Astrocyte (in vitro differentiated cells and primary cell): ENCODE measurements at places on chromosomes 12 and 14. TPM values are rescaled to one million over a fixed set of nuclear protein-coding genes. Genes with fewer than 3 reads are reported as not detected.

Gene TBX5
- total RNA-seq, result not detected in 2 replicates

Gene CCDC88C
- 8.9 and 12.4 TPM in 2 replicates for total RNA-seq

Gene M6PR
- 159 and 166 TPM in 2 replicates for total RNA-seq

Gene TTLL5
- total RNA-seq, result 24.0 and 27.9 TPM in 2 replicates

Gene GLT8D2
- 11.1 and 12.2 TPM in 2 replicates for total RNA-seq

Gene P2RX7
- total RNA-seq, result 0.07 TPM in 1 of 2 replicates, not detected in the other

- H3K4me3 ChIP-seq, result no peak overlapping the region
- no peak overlapping the region for H3K27ac ChIP-seq
- H3K4me1 ChIP-seq, result peaks cover 33% of the 10 kb centered on the region
- peak; percentile 3 for DNase-seq
- no peaks in the 10 kb centered on the region for H3K27me3 ChIP-seq
Measured at GRCh38 chr12:24201258-24201970, 251.9 kb upstream of the SOX5 start.

DNA sequence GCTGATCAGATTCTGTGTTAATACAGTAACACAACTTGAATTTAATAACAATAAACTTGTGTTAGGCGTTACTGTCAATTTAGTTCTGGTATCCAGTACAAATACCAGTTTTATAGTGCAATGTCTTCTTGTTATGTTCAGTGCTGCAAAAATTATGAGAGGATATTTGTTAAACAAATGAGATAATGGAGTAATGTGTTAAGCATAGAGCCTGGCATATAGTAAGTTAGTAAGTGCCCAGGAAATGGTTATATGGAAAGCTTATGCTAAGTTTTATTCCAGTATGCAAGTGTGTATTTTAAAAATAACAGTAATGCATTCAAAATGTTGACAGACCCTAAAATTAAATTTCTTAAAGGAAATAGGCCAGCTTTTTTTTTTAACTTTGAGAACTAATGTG, 1.8 kb downstream of the VRK1 start:
- H3K27ac ChIP-seq, result no peak overlapping the region
- H3K4me1 ChIP-seq, result peaks cover 5% of the 10 kb centered on the region
- no peaks in the 10 kb centered on the region for H3K27me3 ChIP-seq
- no peak overlapping the region for H3K4me3 ChIP-seq
- no peak for DNase-seq

DNA sequence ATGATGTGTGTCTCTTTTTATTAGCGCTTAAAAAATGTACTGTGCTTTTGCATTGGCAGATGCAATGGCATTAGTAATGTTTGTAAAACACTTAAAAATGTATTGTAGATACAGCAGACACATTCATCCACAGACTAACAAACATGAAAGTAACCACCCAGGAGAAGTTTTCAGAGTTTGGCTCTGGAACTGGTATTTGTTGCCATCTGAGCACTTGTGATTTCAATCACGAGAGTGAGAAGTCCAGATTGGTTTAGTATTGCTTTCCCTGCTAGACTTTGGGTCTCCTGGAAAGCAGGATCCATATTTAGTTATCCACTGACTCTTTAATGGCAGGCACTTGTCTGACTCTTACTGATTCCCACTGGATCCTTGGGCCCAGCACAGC, 13.2 kb downstream of the RASSF8 start:
- H3K4me1 ChIP-seq, result peaks cover 32% of the 10 kb centered on the region
- H3K27ac ChIP-seq, result no peak overlapping the region
- no peaks in the 10 kb centered on the region for H3K27me3 ChIP-seq
- H3K36me3 ChIP-seq, result no peaks in the 10 kb centered on the region

DNA sequence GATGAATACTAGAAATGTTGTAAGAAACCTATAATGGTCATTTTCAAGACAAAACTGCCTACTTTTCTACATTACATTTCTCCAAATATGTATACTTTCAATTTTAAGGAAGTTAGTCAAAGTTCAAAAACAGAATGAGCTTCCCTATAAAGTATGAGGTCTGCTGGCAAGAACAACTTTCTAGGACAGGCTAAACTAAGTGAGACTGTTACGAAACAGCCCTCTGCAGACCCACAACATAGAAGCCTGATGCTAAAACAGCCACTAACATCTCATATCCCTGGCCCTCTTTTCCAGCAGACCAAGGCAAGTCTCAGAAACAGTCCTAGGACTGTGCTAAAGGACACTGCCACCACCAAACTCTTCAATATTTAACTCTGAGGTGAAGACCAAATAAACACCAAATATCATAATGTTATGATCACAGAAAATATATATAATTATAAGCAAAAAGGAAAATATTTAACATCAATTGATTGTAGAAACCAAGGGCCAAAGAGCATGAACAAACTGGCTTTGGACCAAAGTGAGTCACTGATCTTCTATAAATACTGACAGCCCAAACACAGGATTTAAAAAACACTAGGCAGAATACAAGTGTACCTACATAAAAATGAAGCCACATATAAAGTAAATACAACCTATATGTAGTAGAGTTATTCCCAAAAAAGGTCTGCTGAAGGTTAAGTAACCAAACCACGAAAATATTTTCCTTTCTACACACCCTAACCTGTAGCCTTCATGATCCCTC, 27.7 kb downstream of the PPP4R3A start:
- H3K36me3 ChIP-seq, result peaks cover 50% of the 10 kb centered on the region
- H3K27me3 ChIP-seq, result no peaks in the 10 kb centered on the region
- peak overlapping the region; percentile 20 for H3K27ac ChIP-seq
- peak; percentile 24 for DNase-seq

GRCh38 chr12:57904426-57904825, 36.9 kb upstream of the ATP23 start:
- H3K4me3 ChIP-seq, result no peak overlapping the region
- H3K27me3 ChIP-seq, result peaks cover 8% of the 10 kb centered on the region

DNA sequence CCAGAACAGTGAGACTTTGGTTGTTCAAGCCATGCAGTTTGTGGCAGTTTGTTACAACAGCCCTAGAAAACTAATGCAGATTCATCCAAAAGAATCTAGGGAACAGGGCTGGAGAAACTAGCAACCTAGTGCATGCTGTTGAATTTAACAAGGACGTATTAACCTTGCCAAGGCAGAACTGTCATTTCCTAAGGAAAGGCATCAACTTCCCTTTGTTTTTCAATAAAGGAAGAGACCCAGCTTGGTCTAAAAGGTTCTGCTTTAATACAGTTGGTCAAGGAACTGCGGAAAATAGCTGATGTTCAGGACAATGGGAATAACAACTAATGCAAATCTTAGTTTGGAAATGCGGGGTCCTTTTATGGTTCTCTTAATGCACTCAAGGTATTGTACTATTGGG, 11.5 kb downstream of the AK7 start:
- no peaks in the 10 kb centered on the region for H3K27me3 ChIP-seq
- H3K36me3 ChIP-seq, result no peaks in the 10 kb centered on the region
- H3K27ac ChIP-seq, result no peak overlapping the region
- DNase-seq, result no peak

GRCh38 chr12:49667325-49668090, 39.7 kb downstream of the FMNL3 start:
- no peak overlapping the region for H3K4me3 ChIP-seq
- H3K4me1 ChIP-seq, result peaks cover 49% of the 10 kb centered on the region
- no peaks in the 10 kb centered on the region for H3K27me3 ChIP-seq
- peaks cover under 1% of the 10 kb centered on the region for H3K36me3 ChIP-seq
- DNase-seq, result peak; percentile 55

DNA sequence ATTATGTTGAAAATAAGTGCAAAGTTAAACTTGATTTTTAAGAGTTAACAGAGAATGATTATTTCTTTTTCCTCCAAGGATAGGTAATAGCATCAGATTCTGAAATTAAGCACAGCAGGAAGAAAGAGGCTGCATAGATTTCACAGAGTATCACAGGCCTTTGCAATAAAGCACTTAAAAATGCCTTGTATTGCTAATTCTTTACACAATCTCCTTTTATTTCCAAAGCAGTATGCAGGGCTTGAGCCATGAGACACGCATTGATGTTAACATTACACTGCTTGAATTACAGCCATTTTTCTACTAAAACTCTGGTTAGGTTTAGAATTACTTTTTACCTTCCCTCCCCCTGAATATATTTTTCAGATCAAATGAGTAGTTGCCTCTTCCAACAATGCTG, 398.3 kb downstream of the BCAT1 start:
- H3K27ac ChIP-seq, result no peak overlapping the region
- peak overlapping the region; percentile 34 for H3K4me3 ChIP-seq
- H3K27me3 ChIP-seq, result no peaks in the 10 kb centered on the region
- no peaks in the 10 kb centered on the region for H3K4me1 ChIP-seq
- H3K36me3 ChIP-seq, result no peaks in the 10 kb centered on the region

DNA sequence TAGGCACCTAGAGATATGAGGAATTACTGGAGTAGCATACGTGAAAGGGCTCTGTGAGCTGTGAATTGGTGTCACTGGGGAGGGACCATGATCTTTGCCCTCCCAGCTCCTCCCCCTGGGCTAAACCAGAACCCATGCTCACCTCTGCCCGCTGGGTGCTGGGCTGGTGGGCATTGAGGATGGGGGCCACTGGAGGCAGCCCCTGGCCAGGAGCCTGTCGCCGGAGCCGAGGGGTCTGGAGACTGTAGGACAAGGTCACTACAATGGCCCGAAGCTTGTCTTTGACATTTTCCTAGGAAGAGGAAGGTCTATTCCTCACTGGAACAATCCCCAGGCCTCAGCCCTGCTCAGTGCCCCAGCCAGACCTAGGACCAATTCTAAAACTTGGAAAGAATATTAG, 11.6 kb downstream of the ITGA7 start:
- H3K36me3 ChIP-seq, result no peaks in the 10 kb centered on the region
- H3K4me1 ChIP-seq, result peaks cover 4% of the 10 kb centered on the region
- no peaks in the 10 kb centered on the region for H3K27me3 ChIP-seq
- H3K4me3 ChIP-seq, result no peak overlapping the region
- H3K27ac ChIP-seq, result no peak overlapping the region

DNA sequence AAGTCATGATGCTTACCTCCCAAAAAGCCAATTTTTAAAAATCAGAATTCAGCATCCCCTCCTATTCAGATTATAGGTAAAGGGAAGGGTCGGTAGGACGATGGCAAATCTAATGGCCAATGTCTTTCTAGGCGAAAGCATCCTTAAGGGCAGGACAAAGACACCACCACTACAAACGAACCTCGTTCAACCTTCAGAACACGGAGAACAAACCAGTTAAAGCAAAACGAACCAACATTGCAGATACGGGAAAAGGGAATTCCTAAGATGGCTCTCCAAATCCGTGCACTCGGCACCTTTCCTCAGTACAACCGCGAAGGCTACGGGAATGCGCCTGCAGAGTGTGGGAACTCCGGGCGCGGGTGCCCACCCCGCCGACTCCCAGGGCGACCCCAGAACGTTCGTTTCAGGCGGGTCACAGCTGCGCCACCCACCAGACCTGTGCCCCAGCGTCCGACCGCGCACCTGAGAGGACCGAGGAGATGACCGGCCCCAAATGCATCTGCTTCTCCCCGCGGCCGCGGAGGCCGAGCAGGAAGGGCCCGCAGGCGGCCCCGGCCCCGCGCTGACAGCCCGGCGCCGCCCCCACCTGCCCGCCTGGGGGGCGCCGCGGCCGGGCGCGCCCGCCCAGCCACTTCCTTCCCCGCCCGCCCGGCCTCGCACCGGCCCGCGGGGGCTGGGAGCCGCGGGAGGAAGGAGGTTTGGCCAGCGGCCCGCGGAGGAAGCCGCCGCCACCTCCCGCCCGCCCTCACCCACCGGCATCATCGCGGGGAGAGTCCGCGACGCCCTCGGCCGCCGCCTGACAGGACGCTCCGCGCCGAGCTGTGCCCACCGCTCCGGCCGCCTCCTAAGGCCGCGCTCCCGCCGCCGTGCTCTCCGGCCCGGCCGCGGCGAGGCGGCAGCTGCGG, 578 bp downstream of the PPP1R13B start:
- H3K27me3 ChIP-seq, result peaks cover 16% of the 10 kb centered on the region
- no peaks in the 10 kb centered on the region for H3K36me3 ChIP-seq
- H3K27ac ChIP-seq, result no peak overlapping the region
